ENCODE measurements at places on chromosomes 6 and 20.
A peak's percentile ranks its signal among the peaks of the same experiment; 100 is the strongest.

DNA sequence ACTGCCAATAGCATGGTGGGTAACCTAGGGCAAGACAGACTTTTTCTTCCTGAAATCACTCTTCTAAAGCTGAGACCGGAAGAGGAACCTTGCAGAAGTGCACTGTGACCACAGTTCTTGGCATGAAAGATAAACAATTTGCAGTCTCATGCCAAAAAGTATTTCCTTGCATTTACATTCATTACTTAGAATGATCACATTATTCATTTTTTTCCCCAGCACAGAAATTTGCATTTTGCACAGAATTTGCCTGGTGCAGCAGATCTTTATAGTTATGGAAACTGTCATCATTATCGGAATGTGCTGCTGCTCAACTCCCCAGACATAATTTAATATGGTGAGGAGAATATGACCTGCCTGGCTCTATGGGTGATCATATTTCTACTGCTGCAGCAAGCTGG, 42.2 kb upstream of the EDN3 start:
- DNase-seq, result no peak

- DNase-seq, result no peak
Observed at GRCh38 chr6:37103169-37104039, 66.5 kb upstream of the PIM1 start.

DNA sequence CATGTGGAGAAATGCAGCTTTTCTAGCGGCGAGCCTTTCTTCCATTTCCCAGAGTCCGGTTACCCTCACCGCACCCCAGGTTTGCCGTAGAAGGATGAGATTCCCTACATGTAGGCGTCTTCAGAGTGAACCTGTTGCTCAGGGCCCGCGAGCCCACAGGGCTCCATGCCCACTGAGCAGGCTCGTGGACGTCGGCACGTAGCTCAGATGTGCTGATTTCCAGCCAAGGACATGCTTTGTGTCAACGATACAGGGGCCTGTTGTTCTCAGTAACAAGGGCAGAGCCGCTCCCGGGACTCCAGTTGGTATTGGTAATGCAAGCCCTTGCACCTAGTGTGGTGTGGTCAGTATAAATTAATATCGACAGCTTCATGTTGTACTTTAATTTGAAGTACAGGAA, 159.6 kb downstream of the MTHFD1L start:
- DNase-seq, result no peak

- DNase-seq, result no peak
Observed at GRCh38 chr20:1287787-1288569, 21.9 kb downstream of the SNPH start.

DNA sequence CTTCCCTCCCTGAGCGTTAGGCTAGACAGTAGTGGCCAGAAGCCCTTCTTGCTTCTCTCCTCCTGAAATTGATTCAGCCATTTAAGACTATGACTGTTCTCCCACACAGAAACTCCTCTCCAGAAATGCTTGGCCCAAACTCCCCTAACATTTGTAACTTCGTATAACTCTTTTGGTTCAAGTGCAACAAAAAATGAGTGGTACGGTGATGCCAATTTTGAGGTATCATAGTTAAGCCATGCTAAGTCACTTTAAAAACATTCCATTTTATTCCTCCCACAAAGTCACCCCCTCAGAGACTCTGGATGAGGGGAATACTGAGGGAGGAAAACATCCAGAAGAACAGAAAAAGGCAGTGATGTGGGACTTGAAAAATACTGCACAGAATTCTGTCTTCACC, 21.1 kb upstream of the ROS1 start:
- DNase-seq, result no peak

- DNase-seq, result no peak
Observed at GRCh38 chr6:131745476-131745875, 34.7 kb upstream of the CTAGE9 start.

GRCh38 chr6:1686117-1687098, 76.7 kb downstream of the FOXC1 start:
- no peak for DNase-seq

- no peak for DNase-seq
Observed at GRCh38 chr6:14550822-14551221, 433.2 kb downstream of the CD83 start.

GRCh38 chr6:37077905-37078296, 72.4 kb downstream of the FGD2 start:
- DNase-seq, result no peak

DNA sequence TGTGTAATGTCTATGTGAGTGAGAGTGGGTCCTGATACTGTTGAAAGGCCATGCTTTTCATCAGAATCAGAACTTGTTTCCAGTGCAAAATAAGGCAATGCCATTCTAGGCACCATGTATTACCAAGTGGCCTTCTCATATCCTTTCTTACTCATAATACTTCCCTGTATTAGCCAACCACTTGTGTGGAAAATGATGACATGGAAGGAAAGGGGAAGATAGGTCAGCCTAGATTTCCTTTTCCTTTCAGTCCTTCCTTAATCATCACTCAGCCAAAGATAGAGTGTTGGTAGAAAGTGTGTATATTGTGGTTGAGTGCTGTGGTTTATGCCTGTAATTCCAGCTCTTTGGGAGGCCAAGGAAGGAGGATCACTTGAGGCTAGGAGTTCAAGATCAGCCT, 158.6 kb upstream of the PREP start:
- DNase-seq, result no peak

- DNase-seq, result peak; percentile 59
Observed at GRCh38 chr20:4817230-4817671, 95.5 kb downstream of the PRND start.

DNA sequence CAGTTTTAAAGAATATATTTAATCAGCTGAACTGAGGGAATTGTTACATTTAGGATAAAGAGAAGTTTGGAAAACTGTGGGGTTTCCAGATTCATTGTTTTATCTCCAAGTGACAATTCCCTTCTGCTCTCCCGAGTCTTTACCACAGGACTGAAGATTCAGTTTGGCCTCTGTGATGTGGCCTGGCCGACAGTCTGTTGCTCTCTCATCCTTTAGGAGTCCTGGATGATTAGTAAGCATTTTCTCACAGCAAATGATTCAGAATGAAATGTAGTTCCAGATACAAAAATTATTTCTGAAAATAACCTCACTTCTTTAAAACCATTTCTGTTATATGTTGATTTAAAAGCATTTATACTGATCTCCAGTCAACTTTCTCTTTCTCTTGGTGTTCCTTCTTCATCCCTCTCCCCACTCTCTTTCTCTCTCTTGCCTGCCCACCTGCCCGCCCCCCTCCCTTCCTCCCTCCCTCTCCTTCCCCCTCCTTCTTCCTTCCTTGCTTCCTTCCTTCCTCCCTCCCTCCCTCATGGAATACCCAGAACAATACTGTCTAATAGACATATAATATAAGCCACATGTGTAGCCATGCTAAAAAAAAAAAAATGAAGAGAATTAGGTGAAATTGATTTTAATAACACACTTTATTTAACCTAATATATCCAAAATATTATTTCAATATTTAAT, 254.9 kb downstream of the PRL start:
- DNase-seq, result no peak

- no peak for DNase-seq
Observed at GRCh38 chr6:169933251-169933821, 181.9 kb downstream of the ERMARD start.

DNA sequence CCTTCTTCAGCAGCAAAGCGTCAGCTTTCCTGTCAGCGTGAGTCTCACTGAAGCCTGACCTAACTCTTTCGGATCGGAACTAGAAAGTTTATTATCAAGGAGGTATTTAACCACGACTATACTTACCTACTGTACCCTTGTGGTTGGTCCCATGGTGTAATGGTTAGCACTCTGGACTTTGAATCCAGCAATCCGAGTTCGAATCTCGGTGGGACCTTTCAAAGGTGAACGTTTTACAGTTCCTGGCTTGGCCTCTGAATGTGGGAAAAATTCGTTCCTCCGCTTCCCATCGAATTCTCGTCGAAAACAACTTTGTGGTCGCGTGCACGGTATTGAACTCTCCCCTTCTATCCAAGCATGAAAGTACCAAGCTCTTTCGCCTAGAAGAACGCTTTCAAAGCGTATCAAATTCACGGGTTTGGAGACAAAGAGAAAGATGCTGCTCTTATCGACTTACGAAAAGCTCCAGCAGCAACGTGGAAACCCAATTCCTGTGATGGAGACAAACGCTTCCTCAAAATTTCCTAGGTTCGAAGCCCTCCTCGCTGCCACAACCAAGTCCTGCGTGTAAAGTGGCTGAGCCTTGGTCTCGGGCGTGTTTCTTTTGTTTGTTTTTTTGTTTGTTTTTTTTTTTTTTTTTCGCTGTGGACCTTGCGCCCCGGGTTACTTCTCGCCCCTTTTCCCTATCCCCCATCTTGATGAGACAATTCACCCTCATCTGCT, 63.7 kb downstream of the GPX5 start:
- DNase-seq, result peak; percentile 20

GRCh38 chr6:75331151-75331550, 46.6 kb upstream of the TMEM30A start:
- no peak for DNase-seq

DNA sequence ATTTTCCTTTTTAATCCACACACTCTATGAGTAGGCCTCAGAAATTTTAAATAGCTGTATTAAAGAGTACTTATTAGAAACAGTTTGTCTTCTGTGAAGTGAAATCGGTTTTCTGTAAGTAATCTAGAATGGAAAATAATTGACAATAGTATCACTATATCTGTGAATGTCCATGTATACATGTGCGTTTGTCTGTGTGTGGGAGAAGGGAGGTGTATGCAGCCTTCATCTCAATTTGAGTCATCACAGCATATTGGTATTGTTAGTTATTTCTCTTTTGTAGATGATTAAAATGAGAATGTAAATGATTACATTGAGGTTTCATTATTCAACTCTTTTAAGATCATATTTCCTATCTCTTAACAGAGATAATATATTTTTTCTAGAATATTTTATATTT, 206.0 kb downstream of the EYS start:
- DNase-seq, result no peak

GRCh38 chr20:22080985-22081384, 375.5 kb downstream of the PAX1 start:
- DNase-seq, result no peak

DNA sequence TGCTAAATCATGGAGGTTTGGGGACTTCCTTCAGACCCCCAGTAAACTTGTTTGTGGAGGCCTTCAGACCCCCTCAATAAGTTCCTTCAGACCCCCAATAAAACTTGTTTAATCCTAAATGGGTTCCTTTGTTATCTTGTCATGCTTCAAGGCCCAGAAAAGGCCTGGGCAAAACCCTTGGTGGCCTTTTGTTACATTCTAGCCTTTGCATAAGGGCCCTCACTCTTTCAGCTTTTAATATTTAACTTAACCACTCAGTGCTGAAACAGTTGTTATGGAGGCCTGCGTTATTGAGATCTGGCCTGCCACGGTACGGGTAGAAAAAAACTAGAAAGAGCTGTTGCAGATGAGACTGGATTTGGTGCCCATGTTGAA, 4.3 kb upstream of the DYNLRB1 start:
- DNase-seq, result no peak

DNA sequence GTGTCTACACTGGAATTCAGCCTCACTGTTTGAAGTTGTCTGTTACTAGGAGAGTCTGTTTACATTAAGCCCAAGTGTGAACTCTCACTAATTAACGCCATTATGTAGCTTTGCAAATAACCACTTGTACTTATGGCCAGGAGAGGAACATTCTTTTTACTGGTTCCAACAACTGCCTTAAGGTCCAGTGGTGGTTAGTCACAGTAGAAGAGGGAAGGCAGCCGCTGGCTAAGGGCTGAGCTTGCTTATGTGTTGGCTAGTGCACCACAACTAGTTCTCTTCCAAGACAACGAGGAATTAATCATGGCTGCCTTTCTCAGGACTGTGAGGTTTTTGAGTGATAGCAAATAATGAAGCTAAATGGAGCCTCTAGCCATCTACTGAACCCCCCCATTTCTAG, 14.9 kb upstream of the SLC22A23 start:
- no peak for DNase-seq

GRCh38 chr20:20295621-20296498, 72.0 kb upstream of the INSM1 start:
- no peak for DNase-seq

DNA sequence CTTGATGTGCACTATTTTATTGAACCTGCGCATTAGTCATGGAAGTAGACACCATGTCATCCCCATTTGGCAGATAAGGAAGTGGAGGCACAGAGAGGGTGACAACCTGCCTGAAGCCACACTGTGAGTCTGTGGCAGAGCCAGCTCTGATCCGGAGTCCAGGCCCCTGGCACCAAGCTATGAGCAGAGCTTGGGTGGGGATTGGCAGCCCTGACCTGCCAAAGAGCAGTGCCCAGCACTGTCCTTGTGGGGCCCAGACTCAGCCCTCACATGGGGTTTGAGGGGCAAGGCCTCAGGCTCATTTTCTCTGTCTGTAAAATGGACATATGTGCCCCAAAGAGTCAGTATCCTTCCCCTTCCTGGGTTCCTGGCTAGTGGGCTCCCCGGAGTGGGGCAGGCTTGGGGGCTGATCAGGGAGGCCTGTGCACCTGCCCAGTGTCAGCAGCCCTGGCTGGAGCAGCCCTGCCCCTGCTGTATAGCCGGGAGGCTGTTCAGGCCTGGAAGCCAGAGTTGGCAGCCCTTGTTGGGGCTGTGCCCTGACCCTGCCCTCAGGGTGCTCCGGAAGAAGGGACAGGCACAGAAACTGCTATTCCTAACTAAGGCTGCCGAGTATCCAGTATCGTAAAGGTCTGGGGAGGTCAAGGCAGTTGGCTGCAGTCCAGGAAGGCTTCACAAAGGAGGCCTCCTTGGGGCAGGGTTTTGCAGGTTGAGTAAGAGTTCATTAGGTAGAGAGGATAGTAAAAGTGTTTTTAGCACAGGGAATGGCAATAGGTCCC, 38.7 kb downstream of the TGM2 start:
- no peak for DNase-seq

- DNase-seq, result no peak
Observed at GRCh38 chr6:152233547-152234320, 403.4 kb downstream of the SYNE1 start.

GRCh38 chr20:57849121-57849520, 139.3 kb upstream of the PMEPA1 start:
- no peak for DNase-seq

GRCh38 chr20:44074252-44075151, 112.5 kb downstream of the JPH2 start:
- DNase-seq, result no peak

- DNase-seq, result peak; percentile 17
Observed at GRCh38 chr6:100116411-100117194, 122.6 kb upstream of the MCHR2 start.

DNA sequence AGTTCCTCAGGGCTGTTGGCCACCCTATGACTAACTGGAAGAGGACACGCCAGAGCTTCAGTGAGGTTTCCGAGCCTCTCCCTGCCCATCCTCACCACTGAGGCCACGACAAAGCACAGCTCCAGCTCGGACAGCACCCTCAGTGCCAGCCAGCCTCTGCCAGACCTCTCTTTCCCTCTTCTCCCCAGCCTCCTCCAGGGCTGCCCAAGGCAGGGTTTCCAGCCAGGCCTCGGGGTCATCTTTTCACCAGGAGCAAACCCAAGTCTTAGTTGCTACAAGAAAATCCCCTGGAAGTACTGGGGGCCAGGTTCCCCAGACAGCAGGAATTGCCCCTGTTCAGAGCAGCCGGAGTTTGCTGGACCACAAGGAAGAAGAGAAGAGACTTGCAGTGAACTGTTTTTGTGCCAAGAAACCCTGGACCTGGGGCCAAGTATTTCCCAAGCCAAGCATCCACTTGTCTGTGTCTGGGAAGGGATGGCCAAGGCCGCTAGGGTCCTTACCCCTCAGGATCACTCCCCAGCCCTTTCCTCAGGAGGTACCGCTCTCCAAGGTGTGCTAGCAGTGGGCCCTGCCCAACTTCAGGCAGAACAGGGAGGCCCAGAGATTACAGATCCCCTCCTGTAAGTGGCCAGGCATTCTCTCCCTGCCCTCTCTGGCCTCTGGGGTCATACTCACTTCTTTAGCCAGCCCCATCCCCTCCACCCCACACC, 41.6 kb downstream of the PLAGL2 start:
- no peak for DNase-seq

Measured in HuH-7.5 (cell line).